ENCODE measurements at places on chromosomes 16 and 17. TPM values are rescaled to one million over a fixed set of nuclear protein-coding genes. Genes with fewer than 3 reads are reported as not detected.
A peak's percentile ranks its signal among the peaks of the same experiment; 100 is the strongest.

DNA sequence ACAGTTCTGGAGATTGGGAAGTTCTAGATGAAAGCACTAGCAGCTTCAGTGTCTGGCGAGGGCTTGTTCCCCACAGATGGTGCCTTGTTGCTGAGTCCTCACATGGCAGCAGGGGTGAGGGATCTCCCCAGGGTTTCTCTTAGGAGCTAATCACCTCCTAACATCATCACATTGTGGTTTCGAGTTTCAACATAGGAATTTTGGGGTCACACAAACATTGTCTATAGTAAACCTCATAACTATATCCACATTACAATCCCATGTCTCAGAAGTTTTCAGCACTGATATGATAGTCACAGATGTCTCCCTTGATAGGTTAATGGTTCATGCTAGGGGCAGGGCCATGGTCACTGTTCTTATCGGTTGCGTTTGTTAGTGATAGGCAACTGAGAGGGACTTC, 13.8 kb downstream of the CLUAP1 start:
- DNase-seq = no peak

DNA sequence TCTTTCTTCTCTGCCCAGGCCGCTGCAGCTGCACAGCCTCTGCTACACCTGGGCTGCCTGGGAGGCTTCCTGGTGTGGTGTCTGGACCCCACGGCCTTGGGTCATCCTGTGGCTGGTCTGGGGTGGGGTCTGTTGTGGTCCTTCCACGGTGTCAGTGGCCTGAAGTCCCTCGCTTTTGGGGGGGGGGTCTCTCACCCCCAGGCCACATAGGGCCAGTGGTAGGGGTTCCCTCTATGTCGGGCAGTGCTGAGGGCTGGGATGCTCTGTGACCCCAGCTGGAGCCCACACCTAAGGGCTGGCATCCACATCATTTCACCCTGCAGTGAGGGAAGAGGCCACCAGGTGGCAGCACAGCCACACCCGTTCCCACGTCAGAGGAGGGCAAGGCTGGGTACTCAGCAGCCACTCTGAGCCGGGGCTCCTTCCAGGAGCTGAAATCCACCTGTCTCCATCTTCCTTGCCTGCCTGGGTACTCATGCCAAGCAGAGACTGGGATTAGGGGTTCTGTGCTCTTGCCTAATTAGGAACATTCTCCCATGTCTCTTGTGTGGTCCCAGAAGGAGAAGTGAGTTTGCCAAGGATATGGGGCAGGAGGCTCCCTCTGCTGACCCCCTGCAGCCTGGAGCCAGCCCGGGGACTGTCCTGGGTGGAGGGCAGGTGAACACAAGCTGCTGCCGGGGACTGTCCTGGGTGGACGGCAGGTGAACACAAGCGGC, 13.0 kb downstream of the ENGASE start:
- DNase-seq = peak; percentile 7

DNA sequence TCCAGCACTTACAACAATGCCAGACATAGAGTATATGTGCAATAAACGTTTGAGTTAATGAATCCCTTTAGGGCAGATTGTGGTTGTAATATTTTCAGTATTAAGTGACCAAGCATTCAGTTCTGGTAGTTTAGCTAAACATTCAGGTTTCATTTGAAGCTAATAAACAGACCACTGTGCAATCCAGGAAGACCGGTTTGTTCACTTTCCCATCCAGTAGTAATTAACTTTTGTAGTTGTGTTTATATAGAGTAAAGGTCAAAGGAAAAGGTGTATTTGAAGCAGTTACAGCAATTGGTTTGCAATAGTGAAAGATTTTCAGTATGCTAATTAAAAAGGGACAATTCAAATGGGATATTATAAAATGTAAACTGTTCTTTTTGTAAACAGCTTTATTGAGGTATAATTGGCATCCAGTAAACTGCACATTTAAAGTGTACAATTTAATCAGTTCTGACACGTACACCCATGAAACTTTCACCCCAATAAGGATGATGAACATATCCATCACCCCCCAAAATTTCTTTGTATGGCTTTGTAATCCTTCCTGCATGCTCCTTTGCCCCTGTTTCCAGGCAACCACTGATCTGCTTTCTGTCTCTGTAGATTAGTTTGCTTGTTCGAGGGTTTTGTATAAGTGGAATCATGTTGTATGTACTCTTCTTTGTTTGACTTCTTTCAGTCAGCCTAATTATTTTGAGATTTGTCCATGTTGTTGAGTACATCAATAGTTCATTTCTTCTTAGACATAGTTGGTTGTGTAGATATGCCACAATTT, 26.3 kb downstream of the MRTFB start:
- DNase-seq = no peak

- no peak for DNase-seq
Measured at GRCh38 chr17:73691321-73691766, 47.1 kb upstream of the SDK2 start.

- no peak for DNase-seq
Measured at GRCh38 chr16:84847564-84848355, 28.0 kb downstream of the CRISPLD2 start.

- DNase-seq = no peak
Measured at GRCh38 chr16:3256866-3257465, 533 bp upstream of the MEFV start.

- DNase-seq = no peak
Measured at GRCh38 chr16:24328835-24329452, 72.8 kb downstream of the CACNG3 start.

- DNase-seq = no peak
Measured at GRCh38 chr17:66593116-66593515, 241.8 kb upstream of the CACNG5 start.

The DHRS7C gene
- total RNA-seq = not detected

The HOXB6 gene
- 3.3 TPM for total RNA-seq

The CIBAR2 gene
- total RNA-seq = not detected

The ITGAL gene
- total RNA-seq = not detected

The MMP15 gene
- total RNA-seq = 5.4 TPM

All from dermis microvascular lymphatic vessel endothelial cell (primary cell).